ENCODE measurements at places on chromosomes 1 and 21. TPM values are rescaled to one million over a fixed set of nuclear protein-coding genes. Genes with fewer than 3 reads are reported as not detected.

The FALEC gene
- not detected for total RNA-seq

The HORMAD1 gene
- total RNA-seq, result 0.38 TPM

The CFAP107 gene
- total RNA-seq, result not detected

- peak; percentile 83 for DNase-seq
These were observed 7.0 kb downstream of the CDKN2C start for GRCh38 chr1:50976890-50977574.

DNA sequence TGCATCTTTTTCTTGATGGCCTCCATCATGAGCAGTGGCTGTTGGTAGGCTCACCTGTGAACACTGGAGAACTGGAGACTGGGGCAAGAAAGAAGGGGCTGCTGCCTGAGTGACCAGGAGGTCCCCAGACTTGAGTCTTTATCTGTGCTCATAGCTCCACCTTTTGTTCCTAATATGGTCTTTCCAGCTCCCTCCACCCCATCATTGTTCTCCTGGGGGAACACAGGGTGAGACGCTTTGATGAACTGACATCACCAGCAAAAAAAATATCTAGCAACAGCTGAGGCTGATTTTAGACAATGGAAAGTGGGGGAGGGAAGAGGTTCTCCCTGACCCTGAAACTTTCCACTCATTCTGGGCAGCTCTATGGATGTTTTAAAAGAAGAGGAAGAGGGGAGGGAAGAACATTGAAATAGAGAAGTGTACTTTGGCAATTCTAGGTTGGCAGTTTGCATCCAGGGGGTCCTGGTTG lies at the start of gene TPM3:
TPM3 (minus strand) TSS at position 111 of the 472 bp plus-strand sequence; CDS start at position 29, 82 bp downstream.
- DNase-seq, result peak; percentile 84

DNA sequence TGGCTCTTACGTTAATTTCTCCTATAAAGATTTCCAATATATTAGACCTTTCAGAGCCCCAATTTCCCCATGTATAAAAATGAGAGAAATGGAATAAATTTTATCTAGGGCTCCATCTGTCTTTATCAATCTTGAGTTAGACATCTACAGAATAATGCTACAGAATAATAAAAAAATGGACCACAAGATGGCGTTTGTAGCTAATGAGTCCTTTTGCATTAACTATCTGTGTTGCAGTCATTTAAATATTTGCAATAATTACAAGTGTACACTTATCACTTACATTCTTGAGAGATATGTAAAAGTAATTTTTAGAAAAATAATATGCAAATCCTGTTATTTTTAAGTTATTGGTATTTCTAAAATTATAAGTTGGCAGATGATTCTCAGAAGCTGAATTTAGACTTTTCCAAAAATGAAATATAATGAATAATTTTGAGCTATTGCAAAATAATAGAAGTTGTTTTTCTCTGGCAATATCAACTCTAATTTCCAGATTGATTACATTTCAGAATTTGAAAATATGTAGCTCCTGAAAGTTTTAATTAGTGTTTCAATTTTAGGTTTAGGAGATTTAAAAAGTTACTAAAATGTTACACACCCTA lies 87.7 kb downstream of the SNX7 start:
- DNase-seq, result peak; percentile 26

- no peak for DNase-seq
These were observed 79.6 kb downstream of the CASZ1 start for GRCh38 chr1:10716840-10717239.
